ENCODE measurements at places on chromosomes 4 and X.

- no peak for DNase-seq
These were observed 156.6 kb upstream of the FTHL17 start for GRCh38 chrX:31228415-31228832.

DNA sequence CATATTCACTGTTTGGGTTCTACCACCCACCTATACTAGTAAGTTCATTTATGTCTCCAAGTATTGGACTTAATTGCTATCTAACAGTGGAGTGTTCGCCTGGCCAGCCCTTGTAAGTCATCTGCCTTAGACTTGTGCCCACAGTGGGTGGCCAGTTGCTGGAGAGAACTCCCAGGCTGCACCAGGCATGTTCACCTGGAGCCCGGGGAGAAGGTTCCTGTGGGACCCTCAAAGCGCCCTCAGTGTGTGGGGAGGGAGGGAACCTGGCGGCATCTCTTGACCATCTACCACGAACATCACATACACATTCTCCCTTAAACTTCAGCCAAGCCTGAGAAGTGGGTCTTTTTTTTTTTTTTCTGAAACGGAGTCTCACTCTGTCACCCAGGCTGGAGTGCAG is 138.1 kb downstream of the CPZ start:
- no peak for DNase-seq

GRCh38 chrX:40091691-40092421 is 5.9 kb downstream of the BCOR start:
- DNase-seq, result no peak

GRCh38 chrX:21725496-21725895 is 32.4 kb downstream of the SMPX start:
- DNase-seq, result no peak

- DNase-seq, result no peak
These were observed 93.2 kb upstream of the IL15 start for GRCh38 chr4:141543176-141543575.

DNA sequence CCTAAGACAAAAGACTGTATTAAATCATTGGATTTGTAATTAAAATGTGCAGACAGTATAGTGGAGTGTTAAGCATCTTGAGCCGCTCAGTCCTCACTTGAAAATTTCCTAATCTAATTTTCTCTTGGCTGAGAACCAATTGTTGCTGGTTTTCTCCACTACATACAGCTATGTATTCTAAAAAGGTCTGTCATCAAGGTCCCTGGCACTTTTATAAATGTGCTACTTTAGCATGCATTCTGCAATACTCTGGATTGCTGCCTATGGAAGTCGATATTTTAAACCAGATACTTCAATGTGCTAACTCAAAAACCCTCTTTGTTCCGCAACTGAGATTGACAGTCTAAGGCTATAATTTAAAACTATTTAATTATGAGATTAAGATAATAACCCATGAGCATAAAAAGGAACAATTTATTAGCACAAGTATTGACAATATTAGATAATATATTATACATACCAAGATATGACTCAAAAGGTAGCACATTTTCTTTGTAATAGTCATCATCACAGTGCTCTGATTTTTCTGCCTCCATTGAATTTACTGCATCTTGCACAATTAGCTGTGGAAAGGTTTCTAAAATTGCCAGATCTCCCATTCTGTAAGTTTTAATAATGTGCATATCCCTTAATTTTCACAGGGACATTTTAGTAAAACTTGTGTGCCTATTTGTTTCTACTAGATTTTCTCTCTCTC is 815.1 kb downstream of the ADGRL3 start:
- no peak for DNase-seq

- DNase-seq, result no peak
These were observed 10.0 kb downstream of the FBXW7 start for GRCh38 chr4:152525878-152526277.

DNA sequence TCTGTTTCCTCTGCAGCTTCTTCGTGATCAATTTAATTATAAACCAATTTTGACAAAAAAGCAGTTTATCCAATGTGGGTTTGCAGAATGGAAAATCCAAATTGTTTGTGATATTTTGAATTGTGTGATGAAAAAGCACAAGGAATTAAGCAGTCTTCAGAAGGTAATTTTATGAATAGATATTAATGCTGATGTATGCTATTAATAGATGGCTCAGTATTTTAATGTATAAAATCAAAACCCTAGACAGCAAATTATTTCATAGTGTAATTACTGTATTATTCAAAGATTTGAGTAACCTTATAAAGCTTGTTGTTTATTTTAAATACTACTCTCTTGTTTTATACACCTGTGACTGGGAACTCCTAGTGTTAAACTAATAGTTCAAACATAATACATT is 20.0 kb downstream of the CEP44 start:
- DNase-seq, result no peak

- DNase-seq, result no peak
These were observed 339.3 kb downstream of the MID1IP1 start for GRCh38 chrX:39140581-39140980.

- DNase-seq, result no peak
These were observed 219.0 kb upstream of the GIMD1 start for GRCh38 chr4:106587558-106587957.

DNA sequence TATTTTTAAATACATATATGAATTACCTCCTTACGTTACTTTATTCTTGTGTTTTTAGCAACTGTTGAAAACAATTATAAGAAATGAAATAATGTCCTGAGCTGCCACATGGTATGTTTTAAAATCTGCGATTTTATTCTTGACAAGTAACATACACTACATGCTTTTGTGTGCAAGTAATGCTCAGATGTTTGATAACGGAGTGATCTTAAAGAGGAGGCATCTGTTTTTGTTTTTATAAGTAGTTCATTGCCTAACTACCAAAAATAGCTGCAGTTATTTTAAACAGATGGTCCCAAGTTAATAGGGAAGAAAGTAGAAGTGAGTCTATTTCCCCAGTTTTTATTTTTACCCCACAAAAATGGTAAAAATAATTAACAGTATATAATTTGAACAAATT is 55.2 kb downstream of the GAB1 start:
- no peak for DNase-seq

- no peak for DNase-seq
These were observed 651 bp downstream of the UCHL1 start for GRCh38 chr4:41257257-41257901.

DNA sequence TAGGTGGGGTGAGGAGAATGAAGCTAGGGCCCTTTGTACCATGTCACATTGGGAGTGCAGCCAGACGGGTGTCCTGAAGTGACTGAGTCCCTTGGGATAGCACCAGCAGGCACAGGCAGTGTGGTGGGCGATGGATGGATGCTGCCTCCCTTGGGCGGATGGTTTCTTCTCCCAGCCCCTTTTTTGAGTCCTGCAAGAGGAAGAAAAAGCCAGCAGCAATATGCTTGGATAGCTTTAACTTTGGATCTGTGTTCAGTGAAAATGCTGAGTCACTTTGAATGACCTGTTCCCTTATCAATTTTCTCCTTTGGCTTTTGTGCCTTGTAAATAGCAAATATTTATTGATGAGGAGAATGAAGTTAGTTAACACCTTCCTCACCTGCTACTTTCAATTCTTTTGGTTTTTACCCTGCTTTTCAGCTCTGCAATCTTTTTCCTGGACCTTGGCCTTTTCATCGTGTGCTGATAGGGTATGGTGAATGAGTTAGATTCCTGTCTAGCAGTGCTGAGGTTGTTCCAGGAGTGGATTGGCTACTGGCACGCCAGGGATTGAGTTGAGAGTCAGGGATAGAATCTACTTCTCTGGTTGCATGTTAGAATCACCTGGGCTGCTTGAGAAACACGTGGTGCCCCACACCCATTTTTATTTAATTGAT is 10.2 kb downstream of the DCUN1D4 start:
- no peak for DNase-seq

Data from 8988T (cell line).